HepG2 (cell line): ENCODE measurements at places on chromosomes 2 and 18.
A peak's percentile ranks its signal among the peaks of the same experiment; 100 is the strongest.

DNA sequence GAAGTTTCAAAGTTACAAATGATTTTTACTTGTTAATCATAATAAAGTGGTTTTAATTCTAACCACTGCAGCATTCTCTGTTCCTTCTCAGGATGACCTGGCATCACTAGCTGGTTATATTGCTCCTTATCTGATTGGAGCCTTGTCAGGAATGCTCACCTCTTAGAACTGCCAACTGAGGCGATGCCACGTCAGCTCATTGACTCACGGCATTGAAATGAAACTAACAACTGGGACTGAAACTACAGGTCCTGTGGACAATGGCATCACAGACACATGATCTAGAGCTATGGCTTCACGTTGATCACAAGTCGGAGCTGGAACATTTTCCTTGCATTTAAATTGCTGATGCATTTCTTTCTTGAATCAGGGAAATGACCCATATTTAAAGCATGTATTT, 54.9 kb upstream of the MAP2 start:
- DNase-seq = peak; percentile 54

DNA sequence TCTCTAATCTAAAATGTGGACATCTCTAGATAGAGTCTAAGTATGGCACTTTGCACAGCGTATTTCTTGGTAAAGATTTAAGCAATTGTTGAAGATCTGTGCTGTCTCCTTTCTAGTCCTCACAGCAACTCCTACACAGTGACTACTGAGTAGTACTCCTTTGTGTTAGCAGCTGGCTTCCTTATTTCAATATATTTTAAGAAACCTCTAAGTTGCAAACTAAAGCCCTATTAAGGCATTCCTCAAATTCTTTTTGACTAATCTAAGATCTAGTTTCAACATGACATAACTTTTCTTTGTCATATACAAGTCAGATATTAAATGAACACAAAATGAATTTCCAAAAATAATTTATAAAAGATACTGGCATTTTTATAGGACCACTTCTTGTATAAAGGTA, 121.8 kb upstream of the DNAJC10 start:
- no peak for DNase-seq

DNA sequence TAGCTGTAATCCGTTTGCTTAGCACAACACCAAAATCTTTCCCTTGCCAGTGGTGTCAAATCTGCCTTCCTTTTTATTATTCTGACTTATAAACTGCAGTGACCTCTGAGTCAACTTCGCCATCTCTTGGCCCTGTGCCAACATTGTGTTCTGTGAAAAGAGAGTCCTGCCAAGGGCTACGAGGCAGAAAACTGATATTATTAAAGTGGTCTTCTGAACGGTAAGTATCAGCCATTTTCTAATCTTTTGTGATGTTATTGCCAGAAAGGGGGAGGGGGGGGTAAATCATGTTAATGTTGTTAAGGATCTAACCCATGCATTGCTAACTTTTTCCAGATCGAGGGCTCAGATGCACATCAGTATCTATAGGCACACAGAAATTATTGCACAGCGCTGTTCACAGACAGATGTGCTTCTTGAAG, 121.5 kb upstream of the LTBP1 start:
- DNase-seq = no peak

GRCh38 chr2:217420854-217421253, 561.0 kb upstream of the TNP1 start:
- DNase-seq = no peak

DNA sequence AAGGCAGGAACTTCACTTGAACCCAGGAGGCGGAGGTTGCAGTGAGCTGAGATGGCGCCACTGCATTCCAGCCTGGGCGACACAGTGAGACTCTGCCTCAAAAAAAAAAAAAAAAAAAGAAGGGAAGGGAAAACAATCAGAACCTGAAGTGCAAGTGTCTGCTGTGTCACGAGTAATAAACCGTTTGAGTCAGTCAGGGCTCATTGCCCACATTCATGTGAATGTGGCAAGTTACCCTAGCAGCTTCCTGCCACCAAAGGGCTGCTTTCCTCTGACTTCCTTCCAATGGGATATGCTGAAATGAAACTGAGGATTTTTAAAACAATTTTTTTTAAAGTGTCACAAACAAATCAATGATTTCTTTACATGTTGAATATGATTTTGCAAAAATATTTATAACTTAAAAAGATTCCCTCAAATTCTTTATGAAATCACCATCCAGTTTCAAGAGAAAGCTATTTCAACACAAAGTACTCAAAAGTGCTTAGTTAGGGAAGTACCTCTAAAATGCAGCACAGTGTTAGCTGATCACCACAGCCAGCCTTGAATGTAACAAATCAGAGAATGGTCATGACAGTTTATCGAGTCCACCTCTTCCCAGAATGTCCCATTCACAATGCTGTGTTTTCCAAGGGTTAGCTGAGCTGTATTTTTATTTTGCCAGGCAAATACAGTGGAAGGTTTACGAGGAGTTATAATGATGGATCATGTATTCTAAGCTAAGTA, 36.4 kb downstream of the WDSUB1 start:
- DNase-seq = no peak

- no peak for DNase-seq
Observed at GRCh38 chr18:59674903-59675270, 22.3 kb downstream of the CCBE1 start.

DNA sequence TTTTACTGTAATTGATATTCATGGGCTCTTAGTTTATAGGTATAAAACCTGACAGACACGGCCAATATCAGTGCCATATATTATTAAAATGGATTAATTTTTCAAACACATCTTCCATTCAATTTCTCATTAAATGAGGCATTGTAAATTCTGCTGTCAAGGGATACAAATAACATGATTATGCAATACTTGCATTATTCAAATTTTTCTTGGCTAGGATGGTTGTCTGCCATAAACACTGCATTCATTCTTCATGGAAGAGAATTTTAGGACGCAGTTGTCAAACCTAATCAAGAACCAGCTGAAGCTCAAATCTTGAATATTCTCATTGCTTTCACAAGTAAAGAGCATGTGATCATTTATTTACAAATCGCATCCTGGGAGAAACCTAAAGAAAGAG, 255.6 kb downstream of the RDH14 start:
- DNase-seq = no peak

DNA sequence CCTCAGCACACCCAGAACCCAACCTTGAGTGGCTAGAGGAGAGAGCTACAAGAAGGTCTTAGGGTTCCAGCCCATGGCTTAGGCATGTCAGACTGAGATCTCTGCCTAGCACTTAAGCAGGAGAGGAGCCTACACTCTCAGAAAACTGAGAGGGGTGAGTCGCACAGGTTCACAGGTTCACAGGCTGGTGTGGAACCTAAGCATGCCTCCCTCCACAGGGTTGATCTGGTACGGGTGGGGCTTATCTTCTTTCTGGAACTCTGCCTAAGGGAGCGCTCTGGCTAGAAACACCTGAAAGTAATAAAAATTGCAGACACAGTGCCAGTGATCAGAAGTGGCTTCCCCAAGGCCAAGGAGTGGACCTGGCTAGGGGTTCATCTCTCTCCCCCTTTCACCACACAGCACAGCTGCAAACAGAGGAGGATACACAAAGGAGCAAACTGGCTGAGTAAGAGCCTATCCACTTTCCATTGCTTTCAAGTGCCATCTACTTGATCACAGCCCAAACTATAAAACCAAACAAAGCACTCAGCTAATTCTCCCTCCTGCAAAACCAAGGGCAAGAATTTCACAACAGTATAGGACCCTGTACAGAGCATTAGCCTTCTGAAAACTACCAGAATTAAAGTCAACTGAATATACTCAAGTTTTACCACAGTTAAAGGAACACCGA, 481.9 kb upstream of the SETBP1 start:
- DNase-seq = no peak
